ENCODE measurements at places on chromosomes 13 and 19. TPM values are rescaled to one million over a fixed set of nuclear protein-coding genes. Genes with fewer than 3 reads are reported as not detected.

GRCh38 chr19:6039566-6040225 is 61.8 kb upstream of the RANBP3 start:
- no peak overlapping the region for H3K27ac ChIP-seq
- no peak for DNase-seq
- peaks cover 15% of the 10 kb centered on the region for H3K4me1 ChIP-seq
- no peaks in the 10 kb centered on the region for H3K27me3 ChIP-seq
- no peak overlapping the region for H3K4me3 ChIP-seq
- H3K36me3 ChIP-seq: no peaks in the 10 kb centered on the region

- no peaks in the 10 kb centered on the region for H3K4me1 ChIP-seq
- no peak for DNase-seq
- no peaks in the 10 kb centered on the region for H3K27me3 ChIP-seq
These were observed 1.3 kb downstream of the ADPRHL1 start for GRCh38 chr13:113451951-113452421.

DNA sequence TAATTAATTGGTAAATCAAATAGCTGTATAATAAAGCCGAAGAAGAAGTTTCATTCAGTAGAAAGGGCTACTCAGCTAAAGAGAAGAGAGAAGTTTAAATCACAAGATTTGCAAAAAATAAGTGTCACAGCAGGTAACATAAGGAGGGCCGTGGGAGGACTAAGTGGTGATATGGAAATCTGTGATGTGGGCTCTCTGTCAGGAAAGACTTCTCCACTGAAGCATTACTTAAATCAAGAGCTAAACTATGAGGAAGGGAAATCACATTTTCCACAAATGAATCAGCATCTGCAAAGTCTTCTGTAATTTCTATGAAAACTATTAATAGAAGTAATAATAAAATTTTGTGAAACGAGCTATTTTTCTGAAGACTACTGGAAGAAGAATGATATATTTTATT is 153.8 kb downstream of the PCDH9 start:
- H3K36me3 ChIP-seq: no peaks in the 10 kb centered on the region
- H3K4me3 ChIP-seq: no peak overlapping the region
- H3K27ac ChIP-seq: no peak overlapping the region
- H3K27me3 ChIP-seq: no peaks in the 10 kb centered on the region
- no peak for DNase-seq
- H3K4me1 ChIP-seq: no peaks in the 10 kb centered on the region

- peak overlapping the region; percentile 72 for H3K4me3 ChIP-seq
- no peak for DNase-seq
- no peaks in the 10 kb centered on the region for H3K27me3 ChIP-seq
- H3K4me1 ChIP-seq: peaks cover 7% of the 10 kb centered on the region
- no peaks in the 10 kb centered on the region for H3K36me3 ChIP-seq
- H3K27ac ChIP-seq: peak overlapping the region; percentile 88
These were observed 717 bp downstream of the SPRYD7 start for GRCh38 chr13:49935171-49936074.

The ZNF345 gene
- total RNA-seq: 6.1 TPM

The CEACAM8 gene
- total RNA-seq: not detected

The GPR4 gene
- 14.9 TPM for total RNA-seq

- H3K4me1 ChIP-seq: peaks cover 18% of the 10 kb centered on the region
- H3K27me3 ChIP-seq: no peaks in the 10 kb centered on the region
- no peak for DNase-seq
- H3K27ac ChIP-seq: no peak overlapping the region
These were observed 6.8 kb downstream of the CSNK1G2 start for GRCh38 chr19:1947651-1948209.

The DLEU7 gene
- total RNA-seq: 15.5 TPM

DNA sequence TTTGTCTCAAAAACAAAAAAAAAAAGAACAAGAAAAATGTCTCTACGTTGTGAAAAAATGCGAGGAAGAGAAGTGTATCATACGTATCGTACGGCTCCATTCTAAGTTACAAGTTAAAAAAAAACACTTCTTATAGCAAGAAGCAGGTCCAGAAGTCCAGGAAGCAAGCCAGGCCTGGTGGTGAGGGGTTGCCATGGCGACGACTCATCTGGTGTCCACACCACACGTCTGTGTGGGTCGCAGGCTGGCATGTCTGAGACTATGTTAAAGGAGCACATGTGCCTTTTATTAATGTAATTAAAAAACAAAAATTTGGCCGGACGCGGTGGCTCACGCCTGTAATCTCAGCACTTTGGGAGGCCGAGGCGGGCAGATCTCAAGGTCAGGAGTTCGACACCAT is 5.9 kb downstream of the MED16 start:
- H3K4me3 ChIP-seq: no peak overlapping the region
- no peaks in the 10 kb centered on the region for H3K27me3 ChIP-seq
- no peak overlapping the region for H3K27ac ChIP-seq
- no peaks in the 10 kb centered on the region for H3K4me1 ChIP-seq
- H3K36me3 ChIP-seq: peaks cover 13% of the 10 kb centered on the region

The PLPPR3 gene
- not detected for total RNA-seq

- DNase-seq: no peak
- no peaks in the 10 kb centered on the region for H3K36me3 ChIP-seq
- H3K4me1 ChIP-seq: peaks cover 40% of the 10 kb centered on the region
- H3K27ac ChIP-seq: peak overlapping the region; percentile 95
These were observed 87.3 kb downstream of the COL4A2 start for GRCh38 chr13:110394371-110394841.

GRCh38 chr13:36973621-36974295 is 25.4 kb downstream of the ALG5 start:
- no peak overlapping the region for H3K4me3 ChIP-seq
- DNase-seq: no peak
- H3K27me3 ChIP-seq: no peaks in the 10 kb centered on the region

- H3K4me1 ChIP-seq: no peaks in the 10 kb centered on the region
- no peak overlapping the region for H3K27ac ChIP-seq
- no peak for DNase-seq
- H3K36me3 ChIP-seq: no peaks in the 10 kb centered on the region
- no peaks in the 10 kb centered on the region for H3K27me3 ChIP-seq
These were observed 1893.2 kb downstream of the PCDH9 start for GRCh38 chr13:65336916-65337315.

GRCh38 chr13:92103689-92104153 is 705.3 kb downstream of the GPC5 start:
- no peak for DNase-seq
- H3K36me3 ChIP-seq: no peaks in the 10 kb centered on the region
- no peaks in the 10 kb centered on the region for H3K27me3 ChIP-seq
- no peak overlapping the region for H3K27ac ChIP-seq
- H3K4me3 ChIP-seq: no peak overlapping the region
- no peaks in the 10 kb centered on the region for H3K4me1 ChIP-seq

- H3K36me3 ChIP-seq: no peaks in the 10 kb centered on the region
- H3K4me1 ChIP-seq: peaks cover 27% of the 10 kb centered on the region
- H3K4me3 ChIP-seq: no peak overlapping the region
- no peak overlapping the region for H3K27ac ChIP-seq
These were observed 19.1 kb downstream of the DNAJC15 start for GRCh38 chr13:43042410-43042921.

The IQCN gene
- 2.3 TPM for total RNA-seq

DNA sequence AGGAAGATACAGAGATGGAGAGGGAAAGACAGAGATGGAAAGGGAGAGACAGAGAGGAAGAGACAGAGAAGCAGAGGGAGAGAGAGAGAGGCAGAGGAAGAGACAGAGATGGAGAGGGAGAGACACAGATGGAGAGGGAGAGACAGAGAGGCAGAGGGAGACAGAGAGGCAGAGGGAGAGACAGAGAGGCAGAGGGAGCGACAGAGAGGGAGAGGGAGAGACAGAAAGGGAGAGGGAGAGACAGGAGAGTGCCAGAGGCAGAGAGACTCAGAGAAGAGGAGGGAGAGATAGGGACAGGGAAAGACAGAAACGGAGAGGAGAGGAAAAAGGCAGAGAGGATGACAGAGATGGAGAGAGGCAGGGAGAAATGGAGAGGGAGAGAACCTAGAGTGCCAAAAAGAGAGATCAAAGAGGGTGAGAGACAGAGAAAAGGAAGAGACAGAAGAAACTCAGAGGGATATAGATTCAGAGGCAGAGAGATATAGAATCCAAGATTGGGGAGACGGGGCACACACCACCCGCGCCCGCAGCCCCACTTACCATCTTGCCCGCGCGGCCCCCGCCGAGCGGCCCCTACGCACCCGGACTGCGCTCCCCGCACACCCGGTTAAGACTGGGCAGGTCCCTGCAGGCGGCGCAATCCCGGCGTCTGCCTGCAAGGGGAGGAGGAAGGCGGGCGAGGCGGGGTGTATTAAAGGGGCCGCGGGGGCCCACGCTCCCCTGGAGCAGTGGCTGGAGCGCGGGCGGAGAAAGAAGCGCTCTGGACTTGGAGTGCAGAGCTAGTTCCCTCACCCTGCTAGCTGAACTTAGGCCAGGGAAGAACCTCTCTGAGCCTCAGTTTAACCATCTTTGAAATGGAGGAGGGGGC is 10.7 kb downstream of the TM6SF2 start:
- no peak overlapping the region for H3K27ac ChIP-seq
- no peak overlapping the region for H3K4me3 ChIP-seq
- peaks cover 14% of the 10 kb centered on the region for H3K4me1 ChIP-seq

The ZNF99 gene
- total RNA-seq: 0.30 TPM

The SLC10A2 gene
- not detected for total RNA-seq

- no peaks in the 10 kb centered on the region for H3K27me3 ChIP-seq
- no peak overlapping the region for H3K4me3 ChIP-seq
- DNase-seq: no peak
- H3K36me3 ChIP-seq: no peaks in the 10 kb centered on the region
- no peak overlapping the region for H3K27ac ChIP-seq
These were observed 81.7 kb upstream of the ABCC4 start for GRCh38 chr13:95382916-95383315.

- peaks cover 6% of the 10 kb centered on the region for H3K4me1 ChIP-seq
- no peak overlapping the region for H3K27ac ChIP-seq
- H3K4me3 ChIP-seq: no peak overlapping the region
- no peak for DNase-seq
- H3K27me3 ChIP-seq: no peaks in the 10 kb centered on the region
These were observed 15.0 kb downstream of the TSHZ3 start for GRCh38 chr19:31334101-31334848.

GRCh38 chr19:28221736-28222135 is 991.2 kb downstream of the UQCRFS1 start:
- DNase-seq: no peak
- H3K27me3 ChIP-seq: no peaks in the 10 kb centered on the region
- no peaks in the 10 kb centered on the region for H3K36me3 ChIP-seq
- no peak overlapping the region for H3K27ac ChIP-seq

DNA sequence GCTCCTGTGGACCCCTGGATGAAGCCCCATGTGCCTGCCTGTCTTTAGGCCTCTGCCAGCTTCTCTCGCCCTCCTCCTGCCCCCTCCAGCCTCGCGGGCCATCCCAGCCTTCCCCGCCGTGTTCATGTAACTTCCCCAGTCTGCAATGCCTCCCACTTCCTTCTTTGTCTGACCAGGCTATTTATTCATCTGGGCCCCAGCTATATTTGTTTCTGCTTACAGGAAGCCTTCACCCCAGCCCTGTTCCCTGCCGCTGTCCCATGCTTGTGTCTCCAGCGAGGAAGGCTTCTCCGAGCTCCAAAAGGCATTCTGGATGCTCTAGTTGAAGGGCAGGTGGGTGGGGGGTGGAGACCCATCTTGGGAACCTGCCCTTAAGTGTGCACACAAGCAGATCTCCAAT is 7.9 kb upstream of the C3 start:
- no peak for DNase-seq
- H3K36me3 ChIP-seq: peaks cover 35% of the 10 kb centered on the region
- H3K4me3 ChIP-seq: no peak overlapping the region
- H3K27ac ChIP-seq: no peak overlapping the region
- no peaks in the 10 kb centered on the region for H3K4me1 ChIP-seq

The GDF15 gene
- total RNA-seq: 17.8 TPM

- H3K36me3 ChIP-seq: peaks cover 34% of the 10 kb centered on the region
- H3K4me1 ChIP-seq: peaks cover 19% of the 10 kb centered on the region
- no peak overlapping the region for H3K4me3 ChIP-seq
These were observed 31.2 kb downstream of the BTBD2 start for GRCh38 chr19:1984357-1984756.

The FLT1 gene
- total RNA-seq: 28.2 TPM

- no peak for DNase-seq
- no peaks in the 10 kb centered on the region for H3K27me3 ChIP-seq
- H3K4me1 ChIP-seq: no peaks in the 10 kb centered on the region
- no peaks in the 10 kb centered on the region for H3K36me3 ChIP-seq
- no peak overlapping the region for H3K4me3 ChIP-seq
These were observed 136.8 kb upstream of the RNF113B start for GRCh38 chr13:98313922-98314292.

- H3K36me3 ChIP-seq: no peaks in the 10 kb centered on the region
- no peaks in the 10 kb centered on the region for H3K27me3 ChIP-seq
- no peaks in the 10 kb centered on the region for H3K4me1 ChIP-seq
- no peak for DNase-seq
- no peak overlapping the region for H3K4me3 ChIP-seq
- H3K27ac ChIP-seq: no peak overlapping the region
These were observed 64.9 kb upstream of the HTR2A start for GRCh38 chr13:46961719-46962118.

All from tibial nerve (tissue), 4 donors.